ENCODE measurements at places on chromosomes 4 and X.
A peak's percentile ranks its signal among the peaks of the same experiment; 100 is the strongest.

- DNase-seq = peak; percentile 87
Observed at GRCh38 chr4:73815145-73815544, 21.3 kb upstream of the CXCL6 start.

- DNase-seq = peak; percentile 3
Observed at GRCh38 chrX:110852180-110852579, 56.6 kb upstream of the CHRDL1 start.

DNA sequence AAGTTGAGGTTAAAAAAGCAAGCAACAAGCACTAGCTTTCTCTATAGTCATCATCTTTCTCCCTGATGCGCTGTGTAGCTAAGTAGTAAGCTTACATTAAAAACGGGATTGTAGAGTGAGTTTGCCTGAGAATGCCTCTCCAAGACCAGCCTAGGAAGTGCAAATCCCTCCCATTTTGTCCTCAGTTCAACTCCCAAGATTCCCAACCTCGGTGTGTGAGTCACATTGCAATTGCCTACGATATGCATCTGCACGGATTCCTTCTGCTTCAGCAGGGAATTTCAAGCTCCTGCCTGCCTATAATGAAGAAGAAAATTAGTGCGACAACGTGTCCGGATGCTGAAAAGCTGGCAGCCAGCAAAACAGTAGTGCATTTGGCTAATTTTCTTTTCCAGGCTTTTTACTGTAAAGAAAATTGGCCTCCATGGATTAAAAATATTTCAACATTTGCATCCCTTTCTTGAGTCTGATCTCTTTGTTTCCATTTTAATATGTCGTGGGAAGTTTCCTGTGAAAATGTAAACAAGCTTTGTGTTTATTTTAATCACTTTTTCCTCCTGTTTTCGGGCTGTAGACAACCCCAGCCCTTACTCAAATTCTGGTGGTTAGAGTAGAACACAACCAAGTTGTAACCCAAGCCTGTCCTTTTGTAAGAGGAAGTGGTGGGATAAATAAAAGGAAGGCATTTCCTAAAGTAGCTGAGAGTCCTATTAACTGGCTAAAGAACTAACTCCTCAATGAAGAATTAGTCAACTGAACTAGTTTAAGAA, 58.4 kb upstream of the TET2 start:
- DNase-seq = no peak

DNA sequence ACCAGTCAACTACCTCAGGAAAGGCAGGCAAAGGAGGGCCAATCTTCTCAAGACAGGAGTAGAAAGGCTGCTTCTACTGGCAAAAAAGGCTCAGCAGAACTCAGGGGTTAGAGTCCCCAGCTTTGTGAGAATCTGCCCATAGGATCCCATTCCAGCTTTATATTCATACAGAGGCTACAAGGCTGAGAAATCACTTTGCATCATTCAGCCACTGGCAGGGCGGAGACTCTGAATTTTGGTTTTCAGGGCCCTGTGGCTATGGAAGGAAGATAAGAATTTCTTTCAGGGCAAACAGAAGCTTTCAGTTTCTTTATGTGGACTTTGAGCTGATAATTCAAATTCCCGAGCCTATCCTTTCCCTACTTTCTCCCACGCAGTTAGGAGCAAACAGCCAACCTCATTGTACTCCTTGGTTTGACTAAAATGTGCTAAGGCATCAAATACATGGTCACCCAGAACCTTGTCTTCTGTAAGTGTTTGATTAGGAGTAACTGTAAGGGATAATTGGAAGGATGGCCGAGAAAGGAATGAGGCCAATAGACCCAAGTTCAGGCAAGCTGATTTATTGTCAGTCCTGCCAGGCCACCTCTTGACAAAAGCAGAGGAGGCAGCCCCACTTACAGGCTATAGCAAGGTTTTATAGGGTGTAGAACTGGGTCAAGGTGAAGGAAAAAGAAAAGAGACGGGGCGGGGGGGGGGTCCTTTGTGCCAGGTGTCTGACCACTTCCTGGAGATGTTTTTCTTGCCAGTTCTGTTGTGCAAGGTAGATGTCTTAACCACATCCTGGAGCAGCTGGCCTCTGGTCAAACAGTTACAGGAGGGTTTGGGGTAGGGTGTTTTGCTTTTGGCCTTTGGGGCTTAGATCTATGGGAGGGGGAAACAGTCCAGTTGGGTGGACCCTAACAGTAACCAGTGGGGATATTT, 165.3 kb upstream of the PPP1R2C start:
- DNase-seq = no peak

DNA sequence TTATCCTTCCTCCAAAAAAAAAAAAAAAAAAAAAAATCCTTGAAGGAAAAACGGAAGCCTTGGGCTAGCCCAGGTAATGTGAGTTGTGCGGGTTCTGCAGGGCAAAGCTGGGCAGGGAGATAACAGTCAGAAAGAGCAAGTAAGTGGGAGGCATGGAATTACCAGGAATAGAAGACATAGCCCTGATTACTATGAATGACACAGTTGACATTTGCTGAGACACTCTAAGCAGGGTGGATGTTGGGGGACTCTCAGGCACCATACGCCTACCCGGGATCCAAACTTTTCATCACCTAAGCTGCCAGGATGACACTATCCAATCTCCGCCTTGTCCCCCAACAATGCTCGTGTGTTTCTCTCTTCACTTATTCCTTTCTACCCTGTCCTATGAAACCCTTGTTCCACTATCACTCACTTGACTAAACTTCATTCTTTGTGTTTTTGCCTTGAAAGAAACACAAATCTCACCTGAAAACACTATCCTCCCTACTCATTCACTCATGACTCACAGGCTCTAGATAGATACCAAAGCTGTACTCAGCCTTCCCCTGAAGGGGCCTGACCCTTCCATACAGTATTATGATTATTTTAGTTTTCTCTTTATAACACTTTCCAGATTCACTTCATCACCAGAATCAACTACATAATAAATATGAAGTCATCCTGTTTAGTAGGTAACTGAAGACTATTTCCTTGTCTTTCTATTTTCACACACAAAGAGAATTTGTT, 158.4 kb downstream of the INPP4B start:
- DNase-seq = no peak

GRCh38 chrX:19811807-19812604, 75.4 kb downstream of the SH3KBP1 start:
- DNase-seq = no peak

GRCh38 chrX:13051529-13052172, 7.2 kb upstream of the FAM9C start:
- DNase-seq = no peak

GRCh38 chr4:73865431-73866096, 3.6 kb upstream of the CXCL1 start:
- no peak for DNase-seq

- DNase-seq = no peak
Observed at GRCh38 chr4:22869235-22869634, 176.5 kb downstream of the GBA3 start.

- no peak for DNase-seq
Observed at GRCh38 chr4:189029976-189030504, 890.8 kb downstream of the TRIML1 start.

DNA sequence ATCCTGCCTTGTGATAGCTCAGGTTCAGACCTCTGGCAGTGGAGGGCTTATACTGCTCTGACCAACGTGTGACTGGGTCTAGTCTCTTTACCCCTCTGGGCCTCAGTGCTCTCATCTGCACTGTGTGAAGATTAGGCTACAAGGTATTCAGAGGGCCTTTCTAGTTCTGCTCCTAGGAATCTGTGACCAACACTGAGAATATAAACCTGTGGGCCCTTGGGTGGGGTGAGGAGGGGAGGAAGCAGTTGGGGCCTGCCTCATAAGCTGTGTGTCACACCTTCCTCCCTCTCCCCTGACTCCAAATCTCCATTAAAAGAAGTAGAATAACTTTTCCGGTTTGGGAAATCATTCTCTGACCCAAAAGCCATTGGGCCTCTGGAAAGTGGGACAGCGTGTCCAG, 66.3 kb upstream of the MSN start:
- no peak for DNase-seq

DNA sequence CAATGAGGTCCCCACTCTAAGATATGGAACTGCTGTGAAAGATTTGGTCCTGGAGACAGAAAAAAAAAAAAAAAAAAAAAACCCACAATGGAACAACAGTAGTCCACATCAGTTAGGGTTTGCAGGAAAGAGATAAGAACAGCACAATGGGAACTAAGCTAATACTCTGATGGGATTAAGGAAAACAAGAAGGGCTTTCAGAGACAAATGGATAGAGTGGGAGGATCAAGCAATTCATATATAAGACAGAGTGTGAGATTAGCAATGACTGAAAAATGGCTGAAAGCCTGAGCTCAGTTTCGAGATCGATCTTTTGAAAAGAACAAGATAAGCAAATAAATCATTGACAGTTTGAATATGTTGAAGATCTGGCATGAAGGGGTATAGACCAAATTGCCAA, 188.4 kb upstream of the TRPC5 start:
- DNase-seq = no peak

DNA sequence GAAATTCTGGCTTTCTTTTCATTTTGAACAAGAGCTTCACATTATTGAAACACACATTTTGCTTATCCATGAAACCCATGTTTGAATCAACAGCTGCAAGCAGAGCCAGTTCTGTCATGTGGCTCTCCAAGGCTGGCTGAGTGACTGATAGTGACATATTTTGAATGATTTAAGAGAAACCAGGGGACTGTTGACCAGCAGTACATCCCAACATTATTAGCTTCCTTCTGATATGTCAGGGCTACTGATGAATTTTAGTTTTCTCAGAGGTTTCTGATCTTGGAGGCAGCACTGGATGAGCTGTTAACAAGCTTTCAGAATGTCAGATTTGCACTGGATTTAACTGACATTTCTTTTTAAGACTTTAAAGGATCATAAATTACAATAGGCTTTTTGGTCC, 74.6 kb upstream of the GRXCR1 start:
- DNase-seq = no peak

DNA sequence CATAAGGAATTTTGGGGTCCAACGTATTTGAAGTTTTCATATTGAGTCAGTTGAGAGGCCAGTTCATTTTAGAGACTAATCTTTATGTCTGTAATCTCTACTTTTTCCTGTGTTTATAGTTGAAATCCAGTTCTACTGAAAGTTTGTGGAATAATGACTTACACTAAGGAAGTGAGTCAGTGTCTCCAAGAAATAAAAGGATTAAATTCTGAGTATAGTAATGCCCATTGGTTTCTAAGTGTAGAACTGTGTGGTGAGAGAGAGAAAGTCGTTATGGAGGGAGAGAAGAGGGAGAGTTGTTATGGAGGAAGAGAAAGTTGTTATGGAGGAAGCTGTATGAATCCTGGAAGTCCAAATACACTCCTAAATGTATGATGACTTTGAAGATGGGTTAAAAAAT, 264.6 kb upstream of the HAND2 start:
- DNase-seq = no peak

DNA sequence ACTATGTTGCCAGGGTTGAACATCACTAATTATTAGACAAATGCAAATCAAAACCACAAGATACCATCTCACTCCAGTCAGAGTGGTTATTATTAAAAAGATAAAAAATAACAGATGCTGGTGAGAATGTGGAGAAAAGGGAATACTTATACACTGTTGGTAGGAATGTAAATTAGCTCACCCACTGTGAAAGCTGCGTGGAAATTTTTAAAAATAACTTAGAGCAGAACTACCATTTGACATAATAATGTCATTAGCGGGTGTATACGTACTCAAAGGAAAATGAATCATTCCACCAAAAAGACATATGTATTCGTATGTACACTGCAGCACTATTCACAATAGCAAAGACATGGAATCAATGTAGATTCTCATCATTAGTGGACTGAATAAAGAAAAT, 48.6 kb upstream of the UGT2A1 start:
- no peak for DNase-seq

GRCh38 chrX:22118161-22118830, 86.2 kb downstream of the PHEX start:
- no peak for DNase-seq

- DNase-seq = no peak
Observed at GRCh38 chrX:103846386-103846785, 14.3 kb upstream of the RAB9B start.

GRCh38 chrX:111470681-111471403, 40.6 kb upstream of the SERTM2 start:
- no peak for DNase-seq

DNA sequence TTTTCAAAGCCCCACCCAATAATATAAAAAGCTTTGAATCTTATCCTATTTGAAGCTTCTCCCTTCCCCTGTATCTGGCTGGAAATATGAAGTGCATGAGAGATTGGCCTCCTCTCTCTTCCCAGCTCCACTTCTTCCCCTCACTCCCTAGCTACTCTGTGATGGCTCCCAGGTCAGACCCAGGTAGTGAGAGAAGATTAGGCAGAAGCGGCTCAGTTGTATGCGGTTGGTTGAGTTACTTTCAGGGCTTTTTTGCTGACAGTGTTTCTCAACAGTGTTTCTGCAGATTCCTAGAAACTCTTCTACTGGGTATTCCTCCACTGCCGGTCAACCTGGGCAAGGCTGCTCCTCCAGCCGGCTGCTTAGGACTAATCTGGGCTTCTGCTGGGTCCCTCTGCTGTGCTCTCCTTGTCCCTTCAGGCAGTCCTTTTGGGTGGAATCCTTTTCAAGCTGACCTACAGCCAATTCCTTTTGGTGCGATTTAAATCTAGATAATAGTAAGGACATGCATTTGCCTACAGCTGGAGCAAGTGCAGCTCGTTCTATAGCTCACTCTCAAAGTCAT, 87.4 kb upstream of the SLC7A11 start:
- DNase-seq = no peak

DNA sequence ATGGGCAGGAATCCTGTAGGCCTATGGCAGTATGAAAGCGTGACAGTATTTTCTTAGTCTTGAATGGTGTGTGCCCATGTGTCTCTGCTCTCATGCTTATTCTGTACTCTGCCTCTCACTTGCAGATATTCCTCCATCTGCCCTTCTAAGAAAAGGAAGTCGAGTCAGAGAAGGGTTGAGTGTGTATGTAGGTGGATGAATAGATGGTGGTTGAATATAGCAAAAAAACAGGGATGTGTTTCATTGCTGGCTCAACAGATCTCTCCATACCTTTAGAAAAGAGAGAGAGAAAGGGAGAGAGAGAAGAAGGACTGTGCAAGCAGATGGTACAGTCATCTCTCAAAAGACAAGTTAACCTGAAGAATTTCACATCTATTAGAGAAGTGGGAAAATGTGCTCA, 381.5 kb downstream of the FBXW7 start:
- DNase-seq = no peak
